ENCODE measurements at places on chromosomes 12 and 14.

DNA sequence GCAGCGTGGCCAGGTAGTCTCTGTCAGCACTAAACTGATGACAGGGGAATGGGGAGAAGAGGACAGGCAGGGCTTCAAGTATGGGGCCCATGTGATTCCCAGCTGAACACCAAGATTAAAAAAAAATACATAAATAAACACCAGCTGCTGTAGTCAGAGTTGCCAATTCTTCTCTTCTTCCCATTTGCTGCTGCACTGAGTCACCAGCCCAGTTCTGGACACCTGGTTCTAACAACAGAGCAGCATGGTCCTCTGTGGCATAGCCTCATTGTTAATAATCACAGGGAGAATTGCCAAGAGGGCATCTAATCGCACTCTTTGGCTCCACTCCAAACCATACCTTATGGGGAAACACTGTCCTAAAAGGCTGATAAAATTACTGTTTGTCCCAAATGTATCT, 15.1 kb downstream of the PPM1H start:
- DNase-seq: no peak

- no peak for DNase-seq
Observed at GRCh38 chr14:67265131-67265530, 23.9 kb downstream of the PALS1 start.

- no peak for DNase-seq
Observed at GRCh38 chr14:77092676-77093075, 5.4 kb upstream of the CIPC start.

DNA sequence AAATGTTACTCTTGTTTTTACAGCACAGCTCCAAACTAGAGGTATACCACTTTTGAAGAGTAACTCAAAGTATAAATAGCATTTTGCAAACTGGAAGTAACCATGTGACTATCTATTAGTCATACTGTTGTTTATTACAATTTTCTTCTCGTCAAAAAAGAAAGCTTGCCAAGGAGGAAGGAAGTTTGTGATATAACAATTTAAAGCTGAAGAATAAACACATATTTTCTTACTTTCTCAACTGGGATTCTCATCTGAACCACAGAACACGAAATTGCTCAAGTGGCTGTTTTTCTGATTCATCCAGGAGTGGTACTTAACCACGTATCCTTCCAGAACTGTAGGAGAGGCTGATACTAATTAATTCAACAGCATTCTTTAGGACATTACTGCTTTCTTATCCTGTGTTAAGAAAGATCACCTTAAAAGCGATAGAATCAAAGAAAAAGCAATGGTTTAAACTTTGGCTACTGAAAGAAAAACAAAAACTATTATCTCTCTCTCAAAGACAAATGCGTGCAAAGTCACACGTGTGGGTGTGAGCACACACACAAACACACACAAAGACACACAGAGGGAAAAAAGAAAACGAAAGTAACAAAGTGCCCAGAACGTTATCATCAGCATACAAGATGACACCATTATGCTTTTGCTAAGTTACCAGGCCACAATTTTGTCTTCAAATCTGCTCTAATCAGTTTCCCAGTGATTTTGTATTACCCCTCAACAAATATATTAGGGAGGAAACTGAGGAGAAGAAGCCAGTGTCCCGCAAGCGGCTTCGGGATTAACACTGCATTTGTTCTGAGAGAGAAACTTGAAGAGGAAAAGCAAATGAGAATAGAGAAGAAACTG, at the start of gene CLEC2B:
Gene CLEC2B, minus strand, starts transcription at position 48 of the 855 bp plus-strand sequence.
- DNase-seq: peak; percentile 10

DNA sequence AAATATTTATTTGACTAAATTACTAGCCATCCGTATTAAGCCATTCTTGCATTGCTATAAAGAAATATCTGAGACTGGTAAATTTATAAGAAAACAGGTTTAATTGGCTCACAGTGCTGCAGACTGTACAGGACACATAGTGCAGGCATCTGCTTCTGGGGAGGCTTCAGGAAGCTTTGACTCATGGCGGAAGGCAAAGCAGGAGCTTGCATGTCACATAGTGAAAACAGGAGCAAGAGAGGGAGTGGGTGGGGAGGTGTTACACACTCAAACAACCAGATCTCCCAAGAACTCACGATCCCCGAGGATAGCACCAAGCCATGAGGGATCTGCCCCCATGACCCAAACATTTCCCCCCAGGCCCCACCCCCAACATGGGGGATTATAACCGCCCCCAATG, 26.7 kb upstream of the RAB21 start:
- no peak for DNase-seq

GRCh38 chr12:43284486-43285158, 267.4 kb downstream of the ADAMTS20 start:
- DNase-seq: no peak

DNA sequence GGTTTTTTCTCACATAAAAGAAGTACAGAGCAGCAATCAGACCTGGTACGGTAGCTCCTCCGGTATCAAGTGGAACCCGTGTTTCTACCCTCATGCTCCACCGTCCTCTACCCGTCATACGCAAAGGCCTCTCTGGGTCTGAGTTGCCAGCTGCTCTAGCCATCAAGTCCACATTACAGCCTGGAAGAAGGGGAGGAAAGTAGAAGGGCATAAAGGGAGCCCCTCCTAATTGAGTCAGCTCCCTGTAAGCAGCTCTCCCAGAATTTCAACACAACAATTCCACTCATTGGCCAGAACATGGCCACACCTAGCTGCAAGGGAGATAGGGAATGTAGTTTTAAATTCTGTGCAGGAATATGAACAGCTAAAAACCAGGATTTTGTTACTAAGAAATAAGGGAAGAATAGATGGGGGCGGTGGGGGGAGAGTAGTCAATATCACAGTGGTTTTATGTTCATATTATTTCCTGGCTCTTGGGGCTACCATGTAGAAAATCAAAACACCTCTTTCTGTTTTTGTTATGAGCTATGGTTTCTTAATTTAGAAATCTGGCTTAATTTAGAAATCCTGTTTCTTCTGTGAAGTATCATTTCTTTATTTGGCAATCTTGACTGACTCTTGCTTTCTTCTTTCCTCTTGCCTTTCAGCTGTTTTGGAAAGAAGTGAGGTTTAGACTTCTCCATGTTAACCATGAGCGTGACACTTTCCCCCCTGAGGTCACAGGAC, 103.9 kb downstream of the AKAP6 start:
- DNase-seq: no peak

DNA sequence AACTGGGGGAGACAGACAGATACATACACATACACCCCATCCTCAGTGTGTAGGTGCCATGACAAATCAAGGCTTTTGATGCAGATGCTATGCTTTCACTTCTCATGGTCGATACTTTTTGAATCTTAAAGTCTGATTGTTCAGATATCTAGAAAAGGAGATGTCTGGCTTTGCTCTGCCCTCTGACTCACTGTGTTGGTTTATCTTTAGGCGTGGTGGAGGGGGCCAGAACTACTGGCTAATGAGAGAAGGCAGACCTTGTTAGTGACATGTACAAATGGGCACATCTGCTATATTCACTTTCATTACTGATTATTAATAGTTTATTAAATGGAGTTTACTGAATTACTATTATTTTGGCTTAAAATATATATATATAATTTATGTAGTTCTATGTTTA, 444.3 kb upstream of the RGS6 start:
- no peak for DNase-seq

GRCh38 chr12:119957135-119957534, 31.9 kb upstream of the BICDL1 start:
- DNase-seq: no peak

- no peak for DNase-seq
Observed at GRCh38 chr12:86117711-86118110, 138.5 kb downstream of the MGAT4C start.

DNA sequence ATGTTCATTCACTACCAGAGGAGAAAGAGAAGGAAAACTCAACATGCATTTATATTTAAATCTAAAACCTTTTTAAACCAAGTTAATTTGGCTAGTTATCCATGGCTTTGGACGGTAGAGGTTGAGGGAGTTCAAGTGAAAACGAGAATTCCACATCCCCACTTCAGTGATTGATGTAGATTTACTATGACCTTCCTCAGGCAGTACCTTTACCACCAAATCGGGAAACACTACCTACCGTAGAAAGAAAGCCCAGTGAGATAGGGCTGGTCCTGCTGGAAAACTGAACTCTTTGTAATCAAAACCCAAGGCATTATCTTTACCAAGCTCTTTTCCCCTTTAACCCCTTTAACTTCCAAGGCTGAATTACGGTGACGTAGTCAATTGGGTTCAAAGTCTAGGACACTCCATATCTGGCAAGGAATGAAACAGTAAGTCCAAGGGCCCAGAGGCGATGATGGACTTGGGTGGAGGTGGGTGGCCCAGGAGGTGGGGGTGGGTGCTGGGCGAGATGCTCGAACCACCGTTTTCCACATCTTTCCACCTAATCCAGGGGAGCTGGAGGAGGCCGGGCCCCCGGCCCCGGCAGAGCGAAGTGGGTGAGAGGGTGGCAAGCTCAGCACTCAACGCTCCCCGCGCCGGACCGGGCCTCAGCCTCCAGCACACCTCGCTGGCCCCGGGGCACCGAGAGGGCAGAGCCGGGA, 618 bp downstream of the SEC23A start:
- no peak for DNase-seq

- DNase-seq: no peak
Observed at GRCh38 chr12:74747305-74747704, 209.7 kb downstream of the ATXN7L3B start.

GRCh38 chr14:21768116-21768874, 94.7 kb upstream of the OR4E1 start:
- DNase-seq: no peak

DNA sequence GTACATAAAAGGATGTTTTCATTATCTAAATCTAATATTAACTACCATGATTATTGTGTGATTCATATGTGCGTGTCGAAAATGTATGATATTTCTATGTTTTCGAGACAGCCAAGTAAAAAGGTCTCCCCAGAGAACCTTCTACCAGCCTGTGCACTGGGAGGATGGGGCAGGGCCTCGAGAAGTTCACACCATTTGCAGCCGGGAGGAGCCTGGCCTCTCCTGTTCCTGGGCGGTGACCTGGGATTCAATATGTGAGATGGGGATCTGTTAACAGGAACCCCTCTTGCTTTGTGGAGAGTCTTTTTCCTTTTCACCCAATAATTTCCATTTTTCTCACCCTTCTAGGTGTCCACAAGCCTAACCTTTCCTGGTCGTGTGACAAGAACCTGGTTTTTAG, 189.3 kb downstream of the IPO8 start:
- DNase-seq: no peak

- no peak for DNase-seq
Observed at GRCh38 chr12:124481257-124481750, 86.1 kb downstream of the NCOR2 start.

DNA sequence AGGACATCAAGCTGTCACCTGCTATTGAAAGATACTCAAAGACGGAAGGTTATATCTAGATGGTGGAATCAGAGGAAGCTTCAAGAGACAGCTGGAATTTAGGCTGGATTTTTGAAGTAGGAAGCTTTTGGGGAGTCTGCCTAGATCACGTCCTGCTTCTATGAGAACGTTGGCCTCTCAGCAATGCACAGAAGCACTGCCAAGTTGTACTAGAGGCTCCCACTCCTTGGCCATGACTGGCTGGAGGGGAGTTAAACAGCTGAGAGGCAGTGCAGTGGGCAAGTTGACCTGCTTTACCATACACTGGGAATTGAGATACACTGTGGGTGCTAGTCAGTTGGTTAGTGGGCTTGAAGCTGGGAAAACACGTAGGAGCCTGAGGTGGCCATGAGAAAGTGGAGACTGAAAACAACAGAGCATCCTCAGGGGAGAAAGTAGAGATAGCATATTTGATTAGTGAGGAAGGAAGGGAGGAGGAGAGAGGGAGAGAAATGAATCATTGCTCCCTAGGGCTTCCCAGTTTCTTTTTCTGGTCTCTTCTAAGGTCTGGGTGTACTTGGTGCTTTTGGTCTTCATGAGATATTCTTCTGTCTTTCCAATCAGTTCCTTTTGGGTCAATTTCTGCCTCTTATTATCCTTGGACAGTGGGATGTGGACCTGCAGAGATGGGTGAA, 110.8 kb downstream of the EMP1 start:
- no peak for DNase-seq

DNA sequence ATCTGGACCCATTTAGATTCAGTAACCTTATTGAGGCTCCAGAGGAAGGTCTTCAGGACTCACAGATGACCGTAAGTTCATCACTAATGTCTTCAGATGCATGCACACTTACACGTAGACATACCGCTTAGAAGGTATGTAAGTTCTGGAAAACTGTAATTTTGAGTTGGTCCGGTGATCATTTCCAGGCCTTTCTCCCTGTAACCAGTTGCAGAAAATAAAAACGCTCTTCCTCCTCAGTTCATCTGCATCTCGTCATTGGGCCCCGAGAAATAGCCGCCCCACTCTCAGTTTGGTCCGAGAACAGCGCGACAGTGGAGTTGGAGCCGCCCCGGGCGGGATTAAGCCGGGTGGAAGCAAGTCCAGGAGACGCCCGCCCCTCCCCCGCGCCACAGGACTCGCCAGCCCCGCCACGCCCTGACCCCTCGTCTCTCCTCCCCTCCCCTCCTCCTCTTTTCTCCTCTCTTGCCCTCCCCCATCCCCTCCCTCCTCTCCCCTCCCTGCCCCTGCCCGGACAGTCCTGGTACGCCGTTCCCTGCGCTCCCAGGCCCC, 83.7 kb downstream of the TNFAIP2 start:
- no peak for DNase-seq

GRCh38 chr14:23352506-23353432, at the start of gene SLC22A17:
TSS of gene SLC22A17 (minus strand) at chr14:23352887.
- DNase-seq: peak; percentile 5

- no peak for DNase-seq
Observed at GRCh38 chr12:101038289-101038871, 171.7 kb downstream of the SLC5A8 start.

Data from stimulated activated CD8-positive, alpha-beta memory T cell treated with anti-CD3 and anti-CD28 coated beads, Interleukin-4, amount 100 ng/mL, for 4 hours (primary cell).